ENCODE measurements at places on chromosomes 11 and 22.

DNA sequence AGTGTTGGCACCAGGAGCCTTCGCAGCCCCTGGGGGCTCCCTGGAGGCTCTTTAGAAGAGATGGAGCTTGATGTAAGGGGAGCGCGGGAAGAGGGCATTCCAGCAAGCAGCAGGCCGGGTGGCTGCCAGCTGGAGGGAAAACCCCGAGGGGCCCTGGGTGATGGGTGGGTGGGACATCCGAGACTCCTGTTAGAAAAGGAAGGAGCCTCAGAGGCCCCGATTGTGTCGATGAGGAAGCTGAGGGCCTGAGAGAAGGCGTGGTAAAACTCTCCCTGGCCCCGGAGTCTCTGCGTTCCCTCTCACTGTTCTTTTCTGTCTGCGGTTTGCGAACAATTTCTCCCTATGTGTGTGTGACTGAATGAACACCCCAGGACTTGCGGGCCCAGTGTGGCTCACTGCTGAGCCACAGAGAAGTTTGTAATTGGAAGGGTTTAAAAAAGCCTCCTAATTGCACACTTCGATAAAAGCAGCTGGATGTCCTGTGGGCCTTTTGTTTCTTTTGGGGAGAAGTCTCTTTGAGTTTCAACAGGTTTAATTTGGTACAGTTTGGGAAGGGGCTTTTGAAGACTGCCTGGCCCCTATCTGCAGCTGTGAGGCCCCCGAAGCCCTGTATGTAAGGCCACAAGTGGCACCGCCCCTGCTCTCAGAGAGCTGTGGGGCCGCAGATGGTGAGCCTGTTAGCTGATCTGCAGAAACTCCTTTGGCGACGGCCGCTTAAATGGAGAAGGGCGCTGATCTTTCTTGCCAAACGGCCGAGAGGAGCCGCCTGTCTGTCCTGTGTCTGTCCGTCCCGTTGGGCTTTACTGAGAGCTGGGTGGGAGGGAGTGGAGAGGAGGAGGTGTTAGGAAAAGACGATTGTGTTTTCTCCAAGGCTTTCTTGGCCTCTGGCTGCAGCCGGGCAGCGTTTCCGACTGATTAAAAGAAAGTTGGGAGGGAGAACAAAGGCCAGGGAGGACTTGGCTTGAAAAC is 2.0 kb downstream of the FBLN1 start:
- no peak for DNase-seq

- no peak for DNase-seq
Measured at GRCh38 chr11:111829185-111829968, 42.0 kb downstream of the ALG9 start.

GRCh38 chr22:23831261-23831660 is 7.5 kb downstream of the DERL3 start:
- no peak for DNase-seq

DNA sequence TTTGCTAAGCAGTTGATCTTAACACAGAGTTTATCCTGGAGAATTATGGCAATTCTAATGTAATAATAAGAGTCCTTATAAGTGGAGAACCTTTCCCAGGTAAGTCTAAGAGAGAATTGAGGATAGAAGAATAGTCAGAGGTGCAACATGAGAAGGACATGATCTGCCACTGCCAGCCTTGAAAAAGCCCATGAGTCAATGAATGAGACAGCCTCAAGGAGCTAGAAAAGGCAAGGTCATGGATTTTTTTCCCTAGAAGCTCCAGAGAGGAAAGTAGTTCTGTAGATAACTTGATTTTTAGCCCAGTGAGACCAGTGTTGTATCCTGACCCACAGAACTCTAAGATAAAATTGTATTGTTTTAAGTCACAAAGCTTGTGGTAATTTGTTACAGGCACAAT is 16.9 kb downstream of the MS4A6A start:
- no peak for DNase-seq

GRCh38 chr11:96230686-96231085 is 112.3 kb downstream of the MAML2 start:
- DNase-seq = no peak

DNA sequence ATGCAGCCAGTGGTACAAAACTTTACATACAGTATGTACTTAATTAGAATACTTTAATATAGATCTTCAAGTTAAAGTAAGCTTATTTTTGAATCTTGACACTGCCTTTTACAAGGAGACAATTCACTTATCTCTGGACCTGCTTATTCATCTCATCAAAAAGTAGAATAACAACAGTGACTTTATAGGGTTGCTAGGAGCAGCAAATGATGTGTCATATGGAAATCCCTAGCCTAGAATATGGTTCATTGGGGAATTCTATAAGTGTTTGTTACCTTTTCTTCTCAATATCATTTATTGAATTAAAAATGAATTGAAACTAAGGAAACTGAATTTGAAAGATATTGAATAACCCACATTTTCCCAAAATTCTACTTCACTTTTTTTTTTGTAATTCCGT is 45.0 kb upstream of the FIBIN start:
- no peak for DNase-seq

DNA sequence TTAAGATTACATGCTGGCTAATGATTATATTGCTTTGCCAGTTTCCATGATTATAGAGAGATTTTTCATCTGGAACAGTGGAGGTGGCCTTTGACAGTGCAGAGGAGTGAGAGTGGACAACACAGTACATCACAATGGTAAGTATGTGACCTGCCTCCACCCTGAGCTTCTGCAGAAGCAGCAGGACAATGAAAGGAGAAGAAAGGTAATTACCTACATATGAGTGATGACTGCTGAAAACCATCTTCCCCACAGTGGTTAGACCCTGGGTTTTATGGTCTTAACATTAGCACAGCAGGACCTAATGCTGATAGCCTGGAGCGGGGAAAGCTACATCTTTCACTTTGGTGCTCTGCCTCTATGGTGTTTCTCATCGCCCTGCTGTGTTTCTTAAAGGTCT is 454.7 kb upstream of the DDI1 start:
- DNase-seq = no peak

DNA sequence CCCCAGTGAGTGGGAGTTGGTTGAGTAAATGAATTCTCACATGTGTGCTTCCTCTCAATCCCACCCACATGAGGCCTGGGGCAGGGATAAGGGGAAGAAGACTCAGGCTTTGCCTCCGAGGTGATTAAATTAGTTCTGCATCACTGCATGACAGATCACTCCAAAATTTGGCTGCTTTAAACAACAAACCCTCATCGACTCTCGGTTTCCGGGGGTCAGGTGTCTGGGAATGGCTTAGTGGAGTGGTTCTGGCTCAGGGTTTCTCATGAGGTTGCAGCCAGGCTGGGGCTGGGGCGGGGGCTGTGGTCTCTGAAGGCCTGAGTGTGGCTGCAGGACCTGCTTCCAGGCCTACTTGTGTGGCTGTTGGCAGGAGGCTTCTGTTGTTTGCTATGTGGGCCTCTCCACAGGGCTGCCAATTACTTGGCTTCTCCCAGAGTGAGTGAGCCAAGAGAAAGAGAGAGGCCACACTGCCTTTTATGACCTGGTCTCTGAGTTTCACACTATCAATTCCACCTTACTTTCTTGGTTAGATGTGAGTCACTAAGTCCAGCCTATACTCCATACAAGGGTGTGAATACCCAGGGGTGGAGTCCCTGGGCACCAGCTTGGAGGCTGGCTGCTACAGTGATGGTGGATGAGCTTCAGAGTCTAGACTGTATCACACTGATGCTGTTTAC is 15.9 kb downstream of the MOGAT2 start:
- DNase-seq = no peak

- peak; percentile 26 for DNase-seq
Measured at GRCh38 chr11:75539459-75540334, 14.0 kb upstream of the GDPD5 start.

Data from CD8-positive, alpha-beta memory T cell (primary cell).